ENCODE measurements at places on chromosomes 11 and 22.

DNA sequence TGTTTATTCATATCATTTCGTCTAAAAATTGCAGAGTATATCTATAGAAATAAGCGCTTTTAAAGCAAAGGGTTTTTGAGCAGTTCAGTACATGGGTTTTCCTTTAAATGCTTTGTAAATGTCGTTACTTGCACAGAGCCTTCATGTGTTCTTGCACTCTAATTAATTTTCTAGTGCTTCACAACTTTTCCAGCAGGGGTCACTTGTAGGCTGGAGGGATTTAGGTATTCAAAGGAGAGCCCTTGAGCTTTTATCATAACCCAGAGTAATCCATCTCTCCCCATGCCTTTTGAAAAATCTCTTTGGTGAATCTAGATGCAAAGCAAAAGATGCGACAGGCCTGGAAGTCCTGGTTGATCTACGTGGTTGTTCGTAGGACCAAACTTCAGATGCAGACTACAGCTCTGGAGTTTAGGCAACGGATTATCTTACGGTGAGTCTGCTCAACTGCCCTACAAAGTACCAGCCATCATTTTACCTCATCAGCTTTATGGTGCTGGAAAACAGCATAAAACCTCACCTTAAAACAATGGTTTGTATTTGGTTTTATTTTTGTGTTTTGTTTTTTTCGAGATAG lies 60.4 kb downstream of the SFI1 start:
- DNase-seq: peak; percentile 2

- no peak for DNase-seq
These were observed 1.9 kb downstream of the RCOR2 start for GRCh38 chr11:63914896-63915691.

- DNase-seq: no peak
These were observed 542.5 kb downstream of the INSC start for GRCh38 chr11:15657264-15657663.

DNA sequence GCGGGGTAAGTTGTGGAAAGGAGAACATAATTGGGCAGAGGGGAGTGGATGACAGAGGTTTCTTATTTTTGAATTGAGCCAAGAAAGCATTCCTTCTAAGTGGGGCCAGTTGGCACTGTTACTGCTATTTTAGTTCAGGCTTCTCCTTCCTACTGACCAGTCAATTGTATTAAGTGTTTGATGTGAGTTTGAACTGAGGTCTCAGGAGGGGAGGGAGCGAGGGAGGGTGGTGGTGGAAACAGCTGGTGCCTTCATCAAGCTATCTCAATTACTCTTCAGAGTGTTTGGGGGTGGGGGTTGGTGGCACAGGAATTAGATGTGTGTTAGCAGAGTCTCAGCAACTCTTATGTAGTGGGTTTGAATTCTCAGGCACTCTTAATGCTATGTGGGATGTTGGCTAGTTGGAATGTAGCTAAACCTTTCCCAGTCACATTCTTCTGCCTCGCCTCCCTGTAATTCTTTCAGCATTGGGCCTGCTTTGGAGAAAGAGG lies 14.5 kb downstream of the CTNND1 start:
- DNase-seq: no peak

- DNase-seq: no peak
These were observed 2.5 kb upstream of the PAX6 start for GRCh38 chr11:31813391-31814175.

- DNase-seq: no peak
These were observed 41.0 kb upstream of the AQP11 start for GRCh38 chr11:77548552-77549445.

DNA sequence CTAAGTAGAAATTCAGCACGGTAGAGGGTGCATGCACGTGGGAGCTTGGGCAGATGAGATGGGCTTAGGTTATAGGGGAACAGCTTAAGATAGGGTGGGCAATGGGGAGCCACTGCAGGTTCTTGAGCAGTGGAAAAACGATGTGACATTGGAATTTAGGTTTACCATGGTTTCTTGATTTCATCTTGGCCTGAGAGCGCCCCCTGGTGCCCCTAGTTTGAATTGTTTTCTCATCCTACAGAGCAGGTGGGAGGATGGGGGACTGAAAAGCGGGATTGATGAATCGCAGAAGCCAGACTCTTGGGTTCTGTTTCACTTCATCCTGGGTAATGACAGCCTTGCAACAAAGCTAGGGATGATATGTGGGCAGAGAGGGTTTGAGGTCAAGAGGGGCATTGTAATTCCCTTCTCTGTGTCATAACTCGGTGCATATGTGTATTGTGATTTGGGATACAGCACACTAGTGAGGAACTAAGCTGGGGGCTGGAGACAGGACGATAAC lies 6.7 kb upstream of the MCAM start:
- peak; percentile 62 for DNase-seq

- DNase-seq: no peak
These were observed 42.3 kb downstream of the SYTL2 start for GRCh38 chr11:85768473-85769146.

DNA sequence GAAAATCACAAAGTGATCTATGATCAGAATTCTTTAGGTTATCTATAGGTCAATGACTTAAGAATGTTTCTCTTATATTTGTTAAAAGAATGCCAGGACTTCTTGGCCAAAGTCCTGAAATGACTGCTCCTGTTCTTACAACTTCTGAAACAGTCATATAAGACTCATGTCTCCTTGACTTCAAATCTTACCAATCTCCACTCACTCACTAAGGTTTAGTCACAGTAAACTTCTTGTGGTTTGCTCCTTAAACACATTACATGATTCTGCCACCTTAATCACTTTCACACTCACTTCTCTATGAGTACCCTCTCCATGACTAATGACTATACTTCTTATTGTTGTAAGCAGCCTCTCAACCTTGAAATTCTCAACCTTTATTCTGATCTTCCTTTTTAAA lies 648.7 kb upstream of the CCDC179 start:
- DNase-seq: peak; percentile 85

DNA sequence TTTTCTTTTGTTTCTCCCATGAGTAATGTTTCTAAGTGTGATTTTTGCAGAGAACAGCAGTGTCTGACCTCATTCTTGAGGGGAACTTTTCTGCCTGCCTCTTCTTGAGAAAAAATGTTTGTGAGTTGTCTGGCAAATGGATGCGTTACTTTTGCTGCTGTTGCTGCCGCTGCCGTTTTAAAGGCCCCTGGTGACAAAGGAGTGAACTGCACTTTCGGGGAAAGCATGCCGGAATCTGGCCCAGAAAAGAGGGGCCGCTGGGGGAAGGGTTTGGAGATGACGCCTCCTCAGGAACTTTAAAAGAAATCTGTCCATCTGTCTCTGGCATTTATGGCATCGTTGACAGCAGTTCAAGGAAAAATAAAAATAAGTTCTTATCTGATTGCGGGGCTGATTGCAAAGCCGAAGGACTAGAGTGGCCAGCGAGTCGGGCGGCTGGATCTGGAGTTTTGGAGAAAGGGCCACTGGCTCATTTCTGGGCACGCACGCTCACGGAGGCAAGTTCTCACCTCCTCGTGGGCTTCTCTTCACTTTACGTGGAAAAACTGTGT lies 16.5 kb downstream of the ZBTB16 start:
- peak; percentile 20 for DNase-seq

GRCh38 chr22:41410311-41410751 lies 28.6 kb downstream of the TEF start:
- no peak for DNase-seq

GRCh38 chr11:105975128-105975527 lies 46.9 kb downstream of the MSANTD4 start:
- DNase-seq: no peak

GRCh38 chr22:30871391-30872284 lies 96.9 kb downstream of the MORC2 start:
- no peak for DNase-seq
